ENCODE measurements at places on chromosomes 13 and 19.

DNA sequence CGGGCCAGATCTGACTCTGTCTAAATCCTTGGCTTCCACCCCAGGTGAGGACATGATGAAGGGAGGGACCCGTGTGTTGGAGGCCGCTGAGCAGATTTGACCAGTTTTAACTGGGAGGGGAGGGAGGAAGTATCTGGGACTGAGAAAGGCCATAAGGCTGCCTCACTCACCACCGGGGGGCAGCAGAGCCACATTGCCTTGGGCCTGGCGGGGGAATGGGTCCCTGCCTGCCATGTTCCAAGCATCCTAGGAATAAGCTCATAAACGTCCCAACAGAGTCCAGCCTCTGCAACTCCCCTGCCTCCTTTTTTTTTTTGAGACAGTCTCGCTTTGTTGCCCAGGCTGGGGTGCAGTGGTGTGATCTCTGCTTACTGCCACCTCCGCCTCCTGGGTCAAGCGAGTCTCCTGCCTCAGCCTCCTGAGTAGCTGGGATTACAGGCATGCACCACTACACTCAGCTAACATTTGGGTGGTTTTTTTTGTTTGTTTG, 15.5 kb downstream of the MAST3 start:
- peak; percentile 93 for DNase-seq

DNA sequence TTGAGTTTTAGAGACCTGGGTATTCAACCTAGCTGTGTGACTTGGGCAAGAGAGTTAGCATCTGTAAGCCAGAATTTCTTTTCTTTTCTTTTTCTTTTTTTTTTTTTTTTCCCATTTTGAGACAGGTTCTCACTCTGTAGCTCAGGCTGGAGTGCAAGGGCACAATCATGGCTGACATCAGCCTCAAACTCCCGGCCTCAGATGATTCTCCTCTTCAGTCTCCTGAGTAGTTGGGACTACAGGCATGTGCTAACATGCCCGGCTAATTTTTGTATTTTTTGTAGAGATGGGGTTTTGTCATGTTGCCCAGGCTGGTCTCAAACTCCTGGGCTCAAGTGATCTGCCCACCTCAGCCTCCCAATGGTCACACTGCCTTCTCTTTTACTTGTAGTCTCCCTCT, 33.0 kb downstream of the ZMYM2 start:
- DNase-seq, result no peak

DNA sequence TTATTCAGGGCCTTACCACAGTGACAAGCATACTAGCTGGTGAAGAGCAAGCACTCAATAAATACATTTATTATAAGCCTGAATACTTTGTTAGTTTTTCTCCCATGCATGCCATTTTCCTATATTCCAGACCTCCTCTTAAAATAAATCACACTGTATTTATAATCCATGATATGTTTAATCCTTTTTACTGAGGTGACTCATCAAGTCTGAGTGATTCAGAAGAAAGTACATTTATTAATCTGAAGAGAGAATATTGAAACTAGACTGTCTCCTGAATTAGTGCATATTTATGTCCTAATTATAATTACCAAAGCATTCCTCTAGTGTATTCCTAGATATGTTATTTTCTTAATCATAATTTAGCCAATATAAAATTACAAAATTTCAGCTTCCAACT, 323.3 kb downstream of the NALCN start:
- no peak for DNase-seq

DNA sequence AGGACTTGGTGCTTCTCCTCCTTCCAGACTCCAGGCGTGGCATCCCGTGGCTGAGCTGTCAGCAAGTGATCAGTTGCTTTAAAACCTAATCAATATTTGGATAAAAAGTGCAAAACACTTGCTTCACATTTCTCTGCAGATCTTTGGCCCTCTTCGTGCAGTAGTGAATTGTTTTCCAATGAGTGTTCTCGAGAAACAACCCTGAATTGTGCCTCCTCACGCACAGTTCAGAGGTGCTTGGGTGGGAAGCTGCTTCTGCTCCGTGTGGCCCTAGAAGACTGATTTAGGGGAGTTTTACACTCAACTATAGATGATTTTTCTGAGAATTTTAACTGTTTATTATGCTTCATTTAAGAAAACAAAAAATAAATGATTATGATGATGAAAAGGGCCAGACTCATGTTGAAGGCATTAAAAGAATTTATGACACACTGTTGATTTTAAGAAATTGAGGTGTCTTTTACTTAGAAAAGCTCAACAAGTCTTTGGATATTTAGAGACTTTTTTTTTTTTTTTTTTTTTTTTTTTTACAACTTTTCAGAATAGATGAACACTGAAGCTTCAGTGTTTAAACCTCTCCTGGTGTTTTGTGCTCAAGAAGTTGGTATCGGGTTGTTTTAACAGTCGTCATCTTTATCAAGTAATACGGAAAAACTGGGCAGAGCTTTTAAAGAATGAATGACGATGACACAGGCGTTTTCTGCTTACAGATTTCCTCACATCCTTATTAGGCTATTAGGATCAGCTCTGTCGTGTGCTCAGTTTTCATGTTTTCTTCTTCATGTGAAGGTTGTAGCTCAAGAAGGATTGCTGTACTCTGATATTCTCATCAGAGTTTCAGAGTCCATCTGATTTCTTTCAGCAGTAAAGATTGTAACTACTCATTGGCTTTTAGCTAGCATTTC, 39.5 kb upstream of the TEX29 start:
- no peak for DNase-seq

- peak; percentile 44 for DNase-seq
These were observed 8.3 kb upstream of the SYCN start for GRCh38 chr19:39212375-39212742.

- no peak for DNase-seq
These were observed 765.9 kb upstream of the SLITRK1 start for GRCh38 chr13:84648069-84648640.

GRCh38 chr13:114099918-114100445, 32.4 kb downstream of the RASA3 start:
- DNase-seq, result no peak

GRCh38 chr13:89746554-89746953, 1600.9 kb upstream of the MIR17HG start:
- no peak for DNase-seq
